ENCODE measurements at places on chromosomes 16 and 17. TPM values are rescaled to one million over a fixed set of nuclear protein-coding genes. Genes with fewer than 3 reads are reported as not detected.

DNA sequence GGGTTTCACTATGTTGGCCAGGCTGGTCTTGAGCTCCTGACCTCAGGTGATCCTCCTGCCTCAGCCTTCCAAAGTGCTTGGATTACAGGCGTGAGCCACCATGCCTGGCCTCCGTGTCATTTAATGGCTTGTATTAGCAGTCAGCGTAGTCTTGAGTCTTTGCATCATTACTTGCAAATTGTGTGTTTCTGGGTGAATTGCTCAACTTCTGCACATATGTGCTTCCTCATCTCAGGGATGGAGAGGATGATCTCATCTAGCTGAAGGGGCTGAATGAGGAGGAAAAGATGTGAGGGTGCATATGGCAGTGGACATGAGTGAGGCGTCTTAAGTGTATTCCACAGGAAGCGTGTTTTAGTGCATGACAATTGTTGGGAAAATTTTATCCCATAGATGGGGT lies 155.8 kb downstream of the SNX29 start:
- no peak overlapping the region for H3K4me3 ChIP-seq
- no peak for DNase-seq
- H3K4me1 ChIP-seq, result no peaks in the 10 kb centered on the region
- no peaks in the 10 kb centered on the region for H3K36me3 ChIP-seq
- H3K27ac ChIP-seq, result no peak overlapping the region

DNA sequence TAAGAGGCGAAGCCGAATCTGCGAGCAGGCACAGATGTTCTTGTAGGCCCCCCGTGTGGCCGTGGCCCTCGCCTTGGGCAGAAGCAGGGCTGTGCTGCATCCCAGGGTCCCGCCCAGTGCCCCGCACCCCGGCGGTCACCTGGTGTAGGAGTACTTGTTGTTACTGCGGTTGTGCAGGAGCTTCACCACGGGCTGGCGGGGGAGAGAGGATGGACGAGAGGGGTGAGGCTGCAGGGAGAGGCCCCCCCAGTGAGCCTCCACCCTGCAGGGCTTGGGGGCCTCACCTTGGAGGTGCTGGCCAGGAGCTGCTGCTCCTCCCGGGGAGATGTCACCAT lies 11.4 kb downstream of the ASPHD1 start:
- H3K4me3 ChIP-seq, result no peak overlapping the region
- no peak overlapping the region for H3K27ac ChIP-seq
- no peaks in the 10 kb centered on the region for H3K36me3 ChIP-seq
- no peak for DNase-seq
- H3K4me1 ChIP-seq, result no peaks in the 10 kb centered on the region
- H3K27me3 ChIP-seq, result no peaks in the 10 kb centered on the region

OR2C1 gene
- not detected for total RNA-seq

DNA sequence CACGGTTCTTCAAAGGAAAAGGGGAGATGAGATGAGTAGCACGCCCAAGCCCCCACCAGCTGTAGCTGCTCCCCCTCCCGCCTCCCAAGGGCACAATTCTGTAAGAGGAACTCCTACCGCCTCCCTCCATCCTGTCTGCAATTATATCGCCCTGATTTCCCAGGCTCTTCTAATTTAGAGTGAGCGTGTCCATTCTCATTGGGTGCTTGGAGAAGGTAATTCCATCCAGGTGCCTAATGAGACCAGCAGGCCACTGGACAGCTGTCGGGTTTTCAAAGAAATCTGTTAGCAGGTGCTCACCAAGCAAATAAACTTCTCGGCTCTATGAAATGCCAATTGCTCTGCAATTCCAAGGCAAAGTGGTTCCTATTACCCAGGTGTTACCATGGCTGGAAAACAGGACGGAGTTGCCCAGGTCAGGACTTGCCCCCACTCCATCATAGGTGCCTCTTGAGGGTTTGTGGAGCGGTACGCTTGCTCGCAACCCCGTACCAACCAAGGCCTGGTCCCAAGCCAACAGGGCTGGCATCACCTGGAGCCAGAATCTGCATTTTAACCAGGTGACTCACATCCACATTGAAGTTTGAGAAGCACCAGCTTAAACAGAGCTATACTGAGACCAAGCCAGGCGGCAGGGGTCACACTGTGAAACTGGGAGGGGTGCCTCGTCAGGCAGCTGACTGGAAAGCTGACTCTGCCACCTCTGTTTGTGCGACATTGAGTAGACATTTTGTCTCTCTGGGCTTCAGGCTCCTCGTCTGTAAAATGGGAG lies 16.5 kb upstream of the MEAK7 start:
- no peak for DNase-seq
- no peak overlapping the region for H3K4me3 ChIP-seq
- peaks cover 16% of the 10 kb centered on the region for H3K4me1 ChIP-seq

VMO1 gene
- not detected for total RNA-seq

SRCIN1 gene
- total RNA-seq, result 23.6 TPM

- peaks cover 2% of the 10 kb centered on the region for H3K36me3 ChIP-seq
- no peak for DNase-seq
- H3K27ac ChIP-seq, result no peak overlapping the region
- H3K27me3 ChIP-seq, result no peaks in the 10 kb centered on the region
These were observed 15.1 kb downstream of the ETV4 start for GRCh38 chr17:43531082-43531378.

GRCh38 chr17:51541215-51541614 lies 280.9 kb downstream of the UTP18 start:
- no peaks in the 10 kb centered on the region for H3K4me1 ChIP-seq
- no peaks in the 10 kb centered on the region for H3K36me3 ChIP-seq
- no peaks in the 10 kb centered on the region for H3K27me3 ChIP-seq

DNA sequence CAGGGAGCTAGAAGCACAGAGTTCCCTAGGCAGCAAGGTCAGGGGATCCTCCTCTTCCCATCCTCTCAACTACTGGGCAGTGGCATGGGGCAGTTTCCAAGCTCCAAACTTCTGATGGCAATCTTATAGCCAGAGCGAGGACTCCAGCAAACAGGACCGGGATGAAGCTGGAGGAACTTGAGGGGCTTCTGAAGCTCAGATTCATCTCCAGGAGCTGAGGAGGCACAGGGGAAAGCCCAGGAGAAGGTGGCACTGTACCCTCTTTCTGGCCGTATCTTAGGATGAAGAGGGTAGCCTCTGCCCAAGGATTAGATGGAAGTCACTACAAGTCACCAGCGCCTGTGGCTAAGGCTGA lies 50.0 kb upstream of the RPL38 start:
- H3K27ac ChIP-seq, result no peak overlapping the region
- no peaks in the 10 kb centered on the region for H3K36me3 ChIP-seq
- H3K4me1 ChIP-seq, result no peaks in the 10 kb centered on the region
- no peaks in the 10 kb centered on the region for H3K27me3 ChIP-seq

SLFN11 gene
- total RNA-seq, result not detected

- H3K27me3 ChIP-seq, result no peaks in the 10 kb centered on the region
- no peak for DNase-seq
- no peak overlapping the region for H3K4me3 ChIP-seq
- no peaks in the 10 kb centered on the region for H3K36me3 ChIP-seq
These were observed 19.0 kb downstream of the DRC7 start for GRCh38 chr16:57713596-57713995.

FBXW10B gene
- not detected for total RNA-seq

Data from Caco-2 (cell line).